ENCODE measurements at places on chromosomes 3 and 15.

DNA sequence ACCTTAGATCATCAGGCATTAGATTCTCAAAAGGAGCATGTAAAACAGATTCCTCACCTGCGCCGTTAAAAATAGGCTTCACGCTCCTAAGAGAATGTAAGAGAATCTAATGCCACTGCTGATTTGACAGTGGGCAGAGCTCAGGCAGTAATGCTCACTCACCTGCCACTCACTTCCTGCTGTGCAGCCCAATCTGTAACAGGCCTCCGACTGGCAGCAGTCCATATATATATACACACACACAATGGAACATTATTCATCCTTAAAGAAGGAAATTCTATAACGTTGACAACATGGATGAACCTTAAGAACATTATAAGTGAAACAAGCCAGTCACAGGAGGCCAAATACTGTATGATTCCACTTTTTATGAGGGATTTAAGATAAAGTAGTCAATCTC, 24.5 kb downstream of the ZNF148 start:
- DNase-seq: no peak

DNA sequence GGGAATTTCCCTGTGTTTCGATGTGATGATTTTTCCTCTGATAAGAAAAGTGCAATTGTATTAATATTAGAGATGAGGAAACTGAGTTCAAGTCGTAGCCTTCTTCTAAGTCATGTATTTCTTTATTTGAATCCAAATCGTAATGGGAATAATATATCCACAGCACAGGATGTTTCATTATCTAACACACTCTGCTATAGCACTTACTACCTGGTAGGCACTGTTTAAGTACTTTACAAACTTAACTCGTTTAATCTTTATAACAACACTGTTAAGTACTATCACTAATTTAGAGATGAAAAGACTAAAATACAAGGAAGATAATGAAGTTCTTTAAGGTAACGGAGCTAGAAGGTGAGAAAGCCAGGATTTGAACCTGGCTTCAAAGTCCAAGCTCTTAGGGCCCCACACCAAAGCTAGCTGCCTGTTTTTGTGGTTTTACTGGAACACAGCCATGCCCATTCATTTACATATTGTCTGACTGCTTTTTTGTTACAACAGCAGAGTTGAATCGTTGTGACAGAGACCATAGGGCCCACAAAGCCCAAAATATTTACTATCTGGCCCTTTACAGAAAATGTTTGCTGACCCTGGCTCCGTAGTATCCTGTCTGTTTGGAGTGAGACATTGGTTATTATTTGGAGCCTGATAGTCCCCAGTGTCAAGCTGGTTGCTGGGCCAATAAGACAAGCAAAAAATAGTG, 9.6 kb upstream of the ATP13A3 start:
- peak; percentile 46 for DNase-seq

DNA sequence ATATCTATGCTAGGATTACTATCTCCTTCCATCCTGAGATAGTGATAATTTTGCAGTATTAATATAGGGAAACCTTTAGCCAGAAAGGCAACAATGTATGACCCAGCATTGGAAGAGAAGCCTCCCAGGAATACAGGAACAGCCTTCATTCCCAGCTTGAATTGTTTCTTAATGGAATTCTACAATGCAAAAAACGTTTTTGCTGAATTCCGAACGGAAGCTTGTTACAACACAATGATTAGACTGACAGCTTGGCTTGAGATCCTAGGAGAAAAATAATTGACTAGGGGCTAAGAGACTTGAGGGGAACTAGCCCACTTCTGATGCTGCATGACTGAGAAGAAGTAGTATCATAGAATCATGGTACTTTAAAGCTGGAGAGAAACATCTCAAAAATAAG, 140.2 kb downstream of the RSL24D1 start:
- DNase-seq: no peak

DNA sequence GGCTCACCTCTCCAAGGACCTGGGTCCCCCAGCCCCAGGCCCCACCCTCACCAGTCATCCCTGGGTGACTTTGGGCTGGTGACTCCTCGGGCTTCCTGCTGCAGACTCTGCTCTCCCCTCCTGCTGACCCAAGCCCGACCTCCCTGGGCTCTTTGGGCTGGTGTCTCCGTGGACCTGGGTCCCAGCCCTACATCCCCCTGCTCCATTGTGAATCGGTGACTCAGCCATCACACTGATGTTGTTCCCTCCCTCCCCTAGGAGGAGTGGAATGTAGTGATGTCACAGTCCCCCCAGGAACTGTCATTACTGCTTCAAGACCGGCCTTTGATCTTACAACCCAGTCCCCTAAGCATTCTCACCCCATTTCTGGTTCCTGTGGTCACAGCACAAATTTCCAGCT, 83.7 kb downstream of the ADAMTS7 start:
- DNase-seq: no peak

- DNase-seq: peak; percentile 74
Measured at GRCh38 chr3:196942915-196943277, 568 bp upstream of the NCBP2 start.

- DNase-seq: no peak
Measured at GRCh38 chr3:48555231-48555948, 1.2 kb downstream of the PFKFB4 start.

DNA sequence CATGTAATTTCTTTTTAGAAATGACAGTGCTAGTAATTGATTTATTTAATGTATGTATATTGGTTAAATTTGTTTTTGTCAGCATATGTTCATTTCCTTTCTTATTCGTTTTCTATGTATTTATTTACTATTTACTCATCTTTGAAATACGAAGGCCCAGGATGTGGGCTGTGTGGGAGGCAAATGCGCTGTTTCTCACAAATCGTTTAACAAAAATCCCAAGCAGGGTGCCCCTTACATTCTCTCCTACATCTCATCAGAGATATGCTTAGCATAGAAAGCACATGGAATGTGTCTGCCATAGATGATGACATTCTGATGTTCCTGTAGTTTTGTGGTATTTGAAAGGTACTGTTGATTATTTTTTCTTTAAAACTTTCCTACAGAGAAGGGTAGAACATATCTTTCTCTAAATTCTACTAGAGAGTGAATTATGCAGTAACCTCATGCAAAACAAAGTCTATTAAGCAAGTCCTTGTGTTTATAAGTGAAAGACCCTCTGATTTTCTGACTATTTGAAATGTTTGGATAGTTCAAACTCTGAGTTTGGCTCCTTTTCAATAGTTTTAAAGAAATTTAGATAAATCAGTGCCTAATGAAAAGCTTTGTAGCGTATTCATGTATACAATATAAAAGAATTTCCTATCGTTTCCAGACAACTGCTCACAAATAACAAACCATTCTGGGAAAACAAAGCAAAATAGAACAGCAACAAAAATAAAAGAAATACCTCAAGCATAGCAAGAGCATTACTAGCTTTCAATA, 111.1 kb upstream of the VGLL3 start:
- no peak for DNase-seq
